CD4-positive, alpha-beta T cell (primary cell): ENCODE measurements at places on chromosomes 13 and 19. TPM values are rescaled to one million over a fixed set of nuclear protein-coding genes. Genes with fewer than 3 reads are reported as not detected.

Gene SOHLH2
- total RNA-seq: not detected

Gene GAS6
- 1.0 TPM for total RNA-seq

Gene CBLC
- total RNA-seq: not detected

Gene BRME1
- total RNA-seq: 1.1 TPM

Gene STOML3
- not detected for total RNA-seq

Gene GNG7
- total RNA-seq: 5.2 TPM

Gene KRTDAP
- not detected for total RNA-seq

Gene DKKL1
- not detected for total RNA-seq

Gene KIR2DL4
- total RNA-seq: not detected

Gene TSHZ3
- 0.61 TPM for total RNA-seq

Gene SMIM44
- total RNA-seq: not detected

Gene KCNK6
- 3.0 TPM for total RNA-seq

Gene KLK11
- not detected for total RNA-seq

- no peak for DNase-seq
These were observed 15.1 kb downstream of the CC2D1A start for GRCh38 chr19:13920940-13921747.

GRCh38 chr19:54677217-54677616, 14.4 kb downstream of the LILRB4 start:
- no peak for DNase-seq

GRCh38 chr19:30675086-30675485, 302.9 kb downstream of the ZNF536 start:
- no peak for DNase-seq

DNA sequence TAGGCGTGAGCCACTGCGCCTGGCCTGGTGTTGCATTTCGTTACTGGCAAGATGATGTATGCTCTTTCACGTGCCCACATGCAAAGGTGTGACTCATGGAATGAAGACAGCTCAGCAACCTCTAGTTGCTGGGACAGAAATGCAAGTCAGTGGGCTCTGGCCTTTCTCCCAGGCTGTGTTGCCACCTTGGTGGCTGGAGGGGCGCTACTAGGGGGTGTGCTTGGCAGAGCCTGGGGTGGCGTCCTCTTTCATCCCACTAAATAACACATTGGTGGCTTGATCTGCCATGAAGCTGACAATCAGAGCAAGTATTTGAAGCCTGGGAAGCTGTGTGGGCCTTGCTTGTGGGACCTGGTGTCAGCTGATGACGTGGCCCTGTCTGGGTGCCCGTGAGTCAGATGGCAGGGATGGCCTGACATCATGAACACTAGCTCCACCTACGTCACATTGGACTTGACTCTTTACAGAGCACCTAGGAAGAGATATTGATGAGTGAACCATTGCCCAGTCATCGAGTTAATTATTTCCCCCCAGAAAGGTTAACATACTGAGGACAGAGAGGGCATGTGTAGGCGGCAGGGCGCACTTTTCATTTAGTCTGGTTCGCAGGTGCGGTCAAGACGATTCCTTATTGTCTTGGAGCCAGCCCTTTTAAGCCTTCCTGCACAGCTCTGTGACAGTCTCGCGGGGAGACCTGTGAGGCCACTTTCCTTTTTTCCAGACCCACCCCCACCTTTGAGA, 154.2 kb downstream of the TM9SF2 start:
- DNase-seq: no peak

GRCh38 chr13:110231348-110232047, 75.5 kb downstream of the COL4A1 start:
- DNase-seq: no peak

DNA sequence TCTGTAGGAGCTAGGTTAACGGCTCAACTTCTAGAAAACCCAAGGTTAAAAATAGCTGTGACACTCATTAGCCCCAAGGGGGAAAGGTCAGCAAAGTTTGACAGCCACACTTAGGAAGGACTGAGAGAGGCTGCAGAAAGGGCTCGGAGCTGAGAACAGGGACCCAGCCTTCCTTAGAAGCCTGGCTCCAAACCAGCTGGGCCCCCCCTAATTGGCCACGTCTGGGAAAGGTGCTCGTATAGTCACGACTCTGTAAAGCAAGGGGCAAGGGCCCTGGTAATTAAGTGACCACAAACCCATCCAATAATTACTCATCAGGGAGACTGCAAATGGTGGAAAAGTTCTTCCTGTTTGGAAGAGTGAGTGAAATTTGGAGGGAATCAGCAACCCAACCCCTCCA, 90.5 kb downstream of the RNASEH2B start:
- DNase-seq: no peak

DNA sequence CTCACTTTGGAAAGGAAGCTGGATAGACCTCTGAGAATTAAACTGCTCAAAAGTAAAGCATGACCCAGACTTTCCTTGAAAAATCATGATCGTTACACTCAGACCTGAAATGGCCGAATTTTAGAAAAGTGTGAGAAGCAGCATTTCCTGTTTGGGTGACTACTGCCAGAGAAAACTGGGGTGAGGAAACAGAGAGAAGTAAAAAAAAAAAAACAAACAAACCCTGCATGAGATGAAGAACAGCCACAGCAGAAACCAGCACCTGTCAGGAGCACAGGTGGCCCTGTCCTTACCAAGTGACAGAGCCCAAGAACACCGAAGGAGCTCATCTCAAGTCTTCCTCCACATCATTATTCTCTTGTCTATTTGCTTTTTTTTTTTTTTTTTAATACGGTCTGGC, 12.0 kb upstream of the ADPRHL1 start:
- no peak for DNase-seq

DNA sequence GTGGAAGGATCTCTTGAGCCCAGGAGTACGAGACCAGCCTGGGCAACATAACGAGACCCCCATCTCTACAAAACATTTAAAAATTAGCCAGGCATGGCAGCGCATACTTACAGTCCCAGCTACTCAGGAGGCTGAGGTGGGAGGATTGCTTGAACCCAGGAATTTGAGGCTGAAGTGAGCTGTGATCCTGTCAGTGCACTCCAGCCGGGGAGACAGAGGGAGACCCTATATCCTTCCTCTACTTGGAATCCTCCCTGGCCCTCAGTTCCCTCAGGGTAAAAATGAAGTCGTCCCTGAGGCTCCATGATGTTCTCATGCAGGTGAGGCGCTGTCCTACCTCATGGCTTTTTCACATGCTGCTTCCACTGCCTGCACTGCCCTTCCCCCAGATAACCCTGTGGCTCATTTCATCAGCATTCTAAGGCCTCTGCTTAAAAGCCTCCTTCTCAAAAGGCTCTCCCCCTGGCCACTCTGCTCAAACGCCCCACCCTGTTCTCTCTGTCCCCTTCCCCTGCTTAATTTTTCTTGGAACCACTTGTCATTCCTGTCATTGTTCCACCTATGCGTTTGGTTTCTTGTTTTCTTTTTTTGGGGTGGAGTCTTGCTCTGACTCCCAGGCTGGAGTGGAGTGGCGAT, 19.2 kb downstream of the DNM2 start:
- DNase-seq: no peak

DNA sequence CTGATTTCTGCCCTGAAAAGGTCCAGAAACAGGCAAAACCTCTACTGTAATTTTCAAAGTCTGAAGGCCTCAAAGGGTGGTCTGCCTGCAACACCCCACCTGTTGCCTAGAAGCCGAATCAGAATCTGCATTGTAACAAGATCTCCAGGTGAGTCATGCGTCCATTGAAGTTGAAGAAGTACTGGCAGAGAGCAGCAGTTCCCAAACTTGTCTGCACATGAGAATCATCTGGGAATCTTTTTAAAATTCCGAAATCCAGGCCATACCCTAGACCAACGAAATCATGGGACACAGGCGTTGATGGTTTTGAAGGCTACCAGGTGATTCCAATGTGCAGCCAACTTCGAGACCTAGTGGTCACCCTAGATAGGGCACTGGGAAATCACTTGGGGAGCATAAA, 16.0 kb upstream of the CLN5 start:
- no peak for DNase-seq

DNA sequence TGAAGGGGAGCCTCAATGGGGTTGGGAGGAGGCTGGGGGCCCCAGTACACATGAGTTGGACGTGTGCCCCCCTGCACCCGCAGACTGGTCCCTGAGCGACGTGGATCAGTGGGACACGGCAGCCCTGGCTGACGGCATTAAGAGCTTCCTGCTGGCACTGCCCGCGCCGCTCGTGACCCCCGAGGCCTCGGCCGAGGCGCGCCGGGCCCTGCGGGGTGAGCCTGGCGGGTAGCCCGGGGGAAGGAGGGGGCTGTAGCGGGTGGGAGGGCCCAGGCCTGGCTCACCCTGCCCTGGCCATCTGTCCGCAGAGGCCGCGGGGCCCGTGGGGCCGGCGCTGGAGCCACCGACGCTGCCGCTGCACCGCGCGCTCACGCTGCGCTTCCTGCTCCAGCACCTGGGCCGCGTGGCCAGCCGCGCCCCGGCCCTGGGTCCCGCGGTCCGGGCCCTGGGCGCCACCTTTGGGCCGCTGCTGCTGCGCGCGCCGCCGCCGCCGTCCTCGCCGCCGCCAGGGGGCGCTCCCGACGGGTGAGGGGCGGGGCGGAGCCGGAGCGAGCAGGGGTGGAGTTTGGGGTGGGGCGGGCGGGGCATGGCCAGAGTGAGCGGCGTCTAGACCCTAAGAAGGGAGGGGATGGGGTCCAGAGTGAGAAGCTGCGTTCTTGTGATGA, 8.1 kb downstream of the PIK3R2 start:
- DNase-seq: peak; percentile 83

- DNase-seq: no peak
These were observed 716.2 kb upstream of the ARGLU1 start for GRCh38 chr13:107284173-107284572.

- DNase-seq: no peak
These were observed 19.4 kb upstream of the F7 start for GRCh38 chr13:113086031-113086750.

GRCh38 chr19:50705422-50706019, 14.1 kb downstream of the SHANK1 start:
- DNase-seq: peak; percentile 8

DNA sequence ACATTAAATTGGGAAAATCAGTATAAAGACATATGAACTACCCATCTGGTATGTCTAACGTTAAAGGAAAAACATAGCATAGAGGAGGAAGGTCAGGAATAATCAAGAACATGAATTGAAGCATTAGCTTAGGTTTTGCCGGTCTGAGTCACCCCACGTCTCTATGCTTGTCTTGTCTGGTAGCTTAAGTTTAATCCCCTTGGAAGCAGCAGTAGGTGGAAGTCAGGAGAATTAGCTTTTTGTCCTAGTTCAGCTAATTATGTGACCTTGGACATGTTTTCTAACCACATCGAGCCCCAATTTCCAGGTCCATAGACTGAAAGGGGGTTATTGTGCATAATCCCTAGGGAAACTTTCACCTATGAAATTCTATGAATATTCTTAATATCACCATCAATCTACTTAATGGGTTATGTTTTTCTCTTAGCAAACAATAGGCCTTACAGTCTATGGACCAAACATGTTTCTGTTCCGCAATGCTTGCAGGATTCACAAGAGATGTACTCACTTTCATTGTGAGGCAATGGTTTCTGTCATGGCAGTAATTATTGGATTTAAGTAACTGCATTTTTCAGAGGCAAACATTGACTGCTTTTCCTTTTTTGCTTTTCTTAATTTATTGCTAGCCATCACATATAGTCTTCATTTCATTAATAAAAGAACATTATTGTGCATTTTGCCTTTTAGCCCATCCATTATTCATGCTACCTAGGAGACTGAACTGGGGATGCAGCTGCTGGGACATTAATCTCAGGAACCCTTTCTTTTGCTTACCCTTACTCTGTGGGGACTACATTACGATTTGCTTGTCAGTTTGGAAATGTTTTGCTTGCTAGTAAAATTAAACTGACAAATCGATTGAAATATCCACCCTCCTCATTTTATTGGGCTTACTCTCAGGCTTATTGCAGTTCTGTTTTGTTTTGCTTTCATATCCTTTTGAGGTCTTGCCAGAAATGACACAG, 304.8 kb upstream of the MAB21L1 start:
- DNase-seq: no peak

DNA sequence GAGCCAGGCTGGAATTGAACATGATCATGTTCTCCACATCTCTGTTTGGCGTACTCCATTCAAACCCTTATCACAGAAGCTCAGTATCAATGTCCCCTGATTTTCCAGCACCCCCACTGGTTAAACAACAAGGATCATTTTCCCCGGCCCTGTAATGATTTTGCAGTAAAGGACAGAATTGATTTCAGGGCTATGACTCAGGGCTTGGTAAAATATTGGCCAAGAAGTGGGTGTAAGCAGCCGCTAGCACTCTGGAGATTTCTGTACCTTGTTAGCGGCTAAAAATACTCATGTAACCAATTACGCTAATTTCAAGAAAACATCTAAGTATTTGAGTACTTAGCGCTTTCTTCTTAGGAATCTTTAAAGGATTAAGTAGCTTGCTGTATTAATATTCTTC, 69.5 kb upstream of the FNDC3A start:
- no peak for DNase-seq

DNA sequence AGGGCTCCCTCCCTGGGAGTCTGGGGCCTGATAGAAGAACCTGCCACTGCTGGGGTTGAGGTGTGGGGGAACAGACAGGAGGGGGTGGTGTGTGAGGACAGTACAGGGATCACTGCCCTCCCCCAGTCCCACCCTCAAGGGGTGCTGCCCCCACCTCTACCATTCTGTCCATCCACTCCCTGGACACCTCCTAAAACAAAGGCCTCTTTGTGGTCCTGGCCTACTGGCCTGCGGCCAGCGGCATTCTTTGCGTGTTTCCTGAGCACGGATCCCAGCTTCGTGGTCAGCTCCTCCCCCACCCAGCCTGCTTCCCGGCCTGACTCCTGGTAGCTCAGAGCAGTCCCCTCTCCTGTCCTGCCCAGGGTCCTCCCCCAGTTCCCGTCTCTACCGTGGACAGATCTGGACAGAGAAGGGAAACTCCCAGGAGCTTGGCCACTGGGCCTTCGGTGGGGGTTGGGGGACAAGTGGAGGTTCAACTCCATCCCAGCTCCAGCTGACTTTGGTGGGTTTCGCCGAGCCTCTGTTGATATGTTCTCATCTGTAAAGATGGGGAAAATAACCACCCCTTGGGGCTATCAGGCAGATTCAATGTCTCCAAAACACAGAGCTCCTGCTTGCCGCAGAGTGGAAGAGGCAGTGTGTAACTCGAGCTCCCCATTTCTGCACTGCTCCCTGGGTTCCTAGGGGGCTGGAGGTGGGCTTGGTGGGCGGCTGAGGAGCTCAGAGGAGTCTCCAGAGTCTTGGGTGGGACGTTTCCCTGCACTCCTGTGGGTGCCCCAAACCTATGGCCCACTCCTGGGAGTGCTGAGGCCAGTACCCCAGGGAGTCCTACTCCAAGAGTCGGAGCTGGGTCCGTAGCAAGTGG, 48.7 kb downstream of the LYL1 start:
- DNase-seq: no peak

DNA sequence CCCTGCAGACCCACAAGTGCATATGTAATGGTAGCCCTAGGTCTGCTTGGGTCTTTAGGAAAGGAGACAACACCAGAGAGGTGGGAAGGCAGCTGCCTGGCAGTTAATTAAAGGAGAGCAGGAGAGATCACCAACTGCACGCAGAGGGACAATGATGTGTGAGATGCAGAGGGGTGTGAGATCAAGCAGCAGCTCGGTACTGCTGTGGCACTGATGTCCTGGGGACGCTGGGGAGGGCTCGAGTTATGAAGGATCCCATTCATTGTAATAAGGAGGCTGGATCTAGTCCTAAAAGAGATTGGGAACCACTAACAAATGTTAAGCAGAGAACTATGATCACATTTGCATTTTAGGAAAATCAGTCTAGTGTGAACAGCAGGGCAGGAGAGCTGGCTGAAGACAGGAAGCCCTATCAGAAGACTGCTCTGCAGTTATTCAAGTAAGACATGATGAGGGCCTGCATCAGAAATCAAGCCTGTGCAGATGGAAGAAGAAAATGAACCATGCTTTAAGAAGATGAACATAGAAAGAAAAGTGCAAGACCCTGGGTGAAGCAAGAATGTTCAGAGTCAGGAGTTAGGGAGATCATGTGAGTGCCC, 80.4 kb downstream of the DLEU7 start:
- DNase-seq: no peak

GRCh38 chr13:20125783-20126165, 35.1 kb downstream of the GJA3 start:
- DNase-seq: no peak
